ENCODE measurements at places on chromosomes 11 and 22.

- no peak for DNase-seq
Measured at GRCh38 chr11:95991545-95991944, 67.6 kb upstream of the MTMR2 start.

DNA sequence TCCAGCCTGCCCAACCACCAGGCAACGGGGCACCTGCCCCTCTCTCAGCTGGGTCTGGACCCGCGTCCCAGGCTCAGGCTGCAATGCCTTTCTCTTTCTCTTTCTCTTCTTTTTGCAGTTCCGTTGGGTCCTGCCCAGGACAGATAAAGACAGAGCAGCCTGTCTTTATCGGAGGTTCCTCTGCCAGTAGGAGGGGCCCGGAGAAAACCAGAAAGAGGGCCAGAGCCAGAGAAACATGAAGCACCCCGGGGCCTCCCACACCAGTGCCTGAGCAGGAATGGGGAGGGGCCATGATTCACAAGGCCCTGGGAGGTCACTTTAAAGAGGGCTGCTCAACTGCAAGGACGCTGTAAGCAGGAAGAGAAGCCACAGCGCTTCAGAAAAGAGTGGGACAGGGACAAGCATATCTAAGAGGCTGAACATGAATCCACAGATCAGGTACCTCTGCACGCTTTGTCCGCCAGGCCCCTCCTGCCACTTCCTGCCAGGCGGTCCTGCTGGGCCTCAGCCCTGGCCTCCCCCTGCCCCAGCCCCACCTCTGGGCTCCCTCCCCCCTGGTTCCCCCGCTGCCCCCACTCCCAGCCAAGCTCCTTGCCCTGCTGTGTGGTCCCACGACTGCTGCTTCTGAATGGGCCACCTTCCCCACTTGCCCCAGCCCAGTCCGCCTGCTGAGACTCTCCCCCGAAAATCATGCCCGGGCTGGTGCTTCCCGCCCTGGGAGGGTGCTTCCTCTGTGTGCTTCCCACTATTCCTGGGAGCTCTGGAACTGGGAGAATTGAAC lies at the start of gene APOBEC3C:
Gene APOBEC3C (plus strand): TSS at position 316 of the 781 bp plus-strand sequence. CDS start 106 bp downstream, at position 422.
- peak; percentile 69 for DNase-seq

GRCh38 chr11:44221992-44222391 lies 87.9 kb downstream of the ALX4 start:
- DNase-seq: no peak

- no peak for DNase-seq
Measured at GRCh38 chr11:6576471-6577373, 26.7 kb downstream of the RRP8 start.

GRCh38 chr22:28435140-28435768 lies 244.4 kb downstream of the TTC28 start:
- no peak for DNase-seq

DNA sequence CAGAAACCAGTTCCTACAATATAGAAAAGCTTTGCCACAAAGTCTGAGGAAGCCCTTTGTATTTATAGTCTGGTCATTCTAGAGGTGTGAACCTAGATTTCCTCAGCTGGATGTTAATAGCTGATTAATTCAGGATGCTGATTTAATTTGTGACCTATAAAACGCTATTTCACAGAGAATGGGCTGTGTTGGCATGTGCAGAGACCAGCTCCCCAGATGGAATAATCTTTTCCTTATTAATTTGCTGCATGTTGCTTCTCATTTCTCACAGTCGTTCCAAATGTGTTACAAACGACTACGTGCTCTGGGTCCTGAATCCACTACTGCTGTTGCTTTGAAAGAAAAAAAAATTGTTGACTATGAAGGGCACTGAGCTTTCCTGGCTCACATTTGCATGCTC lies 49.3 kb downstream of the BDNF start:
- DNase-seq: no peak

DNA sequence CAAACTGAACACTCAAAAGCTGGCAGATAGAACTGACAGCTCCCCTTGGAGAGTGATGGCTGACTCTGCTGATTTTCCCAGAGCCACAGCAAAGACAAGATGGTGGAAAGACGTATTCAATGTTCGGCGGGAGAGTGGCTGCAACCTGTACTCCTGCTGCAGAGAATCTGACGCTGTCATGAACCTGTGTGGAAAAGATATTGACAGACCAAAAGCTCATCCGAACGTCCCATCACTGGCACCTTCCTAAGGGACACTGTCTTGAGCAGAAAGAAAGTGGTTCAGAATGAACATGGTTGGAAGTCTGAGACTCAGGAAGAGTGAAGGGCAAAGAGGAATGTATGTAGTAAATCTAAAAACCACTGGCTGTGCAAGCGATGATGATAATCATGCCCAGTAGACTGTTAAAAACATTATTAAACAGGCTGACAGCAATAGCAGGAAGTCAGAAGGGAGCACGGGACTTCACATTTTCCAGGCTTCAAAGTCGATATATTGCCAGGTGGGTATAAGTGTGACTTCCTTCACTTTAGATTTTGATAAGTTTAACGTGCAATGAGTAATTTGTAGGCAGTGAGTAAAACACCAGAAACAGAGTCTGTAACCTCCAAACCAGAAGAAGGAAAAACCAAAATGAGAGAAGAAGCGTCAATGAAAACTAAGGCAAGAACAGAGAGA lies 6.2 kb upstream of the IL17REL start:
- peak; percentile 33 for DNase-seq

DNA sequence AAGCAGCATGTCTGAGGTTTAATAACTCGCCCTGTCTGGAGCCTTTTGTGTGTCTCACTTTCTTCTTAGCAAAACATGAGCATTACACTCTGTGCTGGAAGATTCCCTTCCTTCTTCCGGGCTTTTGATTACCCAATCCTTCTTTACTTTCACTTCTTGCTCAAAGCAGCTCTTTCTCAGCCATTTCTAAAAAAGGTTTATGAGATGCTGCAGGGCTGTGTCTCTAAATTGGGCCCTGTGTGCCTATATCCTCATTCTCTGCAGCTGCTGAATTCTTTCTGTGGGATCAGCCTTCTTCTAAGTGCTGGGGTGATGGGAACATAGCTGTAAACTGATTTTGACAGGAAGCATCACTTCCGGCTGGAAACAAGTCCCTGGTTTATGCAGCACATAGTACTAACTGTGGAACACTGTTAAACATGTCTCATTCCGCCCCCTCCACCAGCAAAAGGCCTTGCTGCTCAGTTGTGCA lies 71.8 kb downstream of the PIWIL4 start:
- DNase-seq: no peak

- peak; percentile 38 for DNase-seq
Measured at GRCh38 chr11:68825571-68825970, 16.1 kb downstream of the CPT1A start.

DNA sequence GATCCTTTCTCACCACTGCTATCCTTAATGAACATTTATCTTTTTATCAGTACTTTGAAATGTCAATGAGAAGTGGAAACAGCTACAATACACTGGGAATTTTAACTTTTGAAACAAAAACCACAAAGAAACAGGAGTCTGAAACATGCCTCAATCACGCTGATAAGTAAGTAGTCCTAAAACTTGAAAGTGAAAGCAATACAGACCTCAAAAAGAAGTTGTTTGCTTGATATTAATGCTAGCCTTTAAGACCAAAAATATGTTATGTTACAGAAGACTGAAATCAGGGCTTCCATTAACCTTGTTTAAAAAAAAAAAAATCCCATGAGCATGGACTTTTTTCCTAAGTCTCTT lies 21.3 kb downstream of the PHF21A start:
- no peak for DNase-seq

- DNase-seq: no peak
Measured at GRCh38 chr11:11396301-11397035, 43.4 kb upstream of the CSNK2A3 start.

GRCh38 chr22:46008291-46008690 lies 31.3 kb upstream of the WNT7B start:
- DNase-seq: no peak

- no peak for DNase-seq
Measured at GRCh38 chr22:35517207-35517606, 23.4 kb upstream of the RASD2 start.

GRCh38 chr11:32584921-32585320 lies 1.3 kb downstream of the EIF3M start:
- DNase-seq: no peak

DNA sequence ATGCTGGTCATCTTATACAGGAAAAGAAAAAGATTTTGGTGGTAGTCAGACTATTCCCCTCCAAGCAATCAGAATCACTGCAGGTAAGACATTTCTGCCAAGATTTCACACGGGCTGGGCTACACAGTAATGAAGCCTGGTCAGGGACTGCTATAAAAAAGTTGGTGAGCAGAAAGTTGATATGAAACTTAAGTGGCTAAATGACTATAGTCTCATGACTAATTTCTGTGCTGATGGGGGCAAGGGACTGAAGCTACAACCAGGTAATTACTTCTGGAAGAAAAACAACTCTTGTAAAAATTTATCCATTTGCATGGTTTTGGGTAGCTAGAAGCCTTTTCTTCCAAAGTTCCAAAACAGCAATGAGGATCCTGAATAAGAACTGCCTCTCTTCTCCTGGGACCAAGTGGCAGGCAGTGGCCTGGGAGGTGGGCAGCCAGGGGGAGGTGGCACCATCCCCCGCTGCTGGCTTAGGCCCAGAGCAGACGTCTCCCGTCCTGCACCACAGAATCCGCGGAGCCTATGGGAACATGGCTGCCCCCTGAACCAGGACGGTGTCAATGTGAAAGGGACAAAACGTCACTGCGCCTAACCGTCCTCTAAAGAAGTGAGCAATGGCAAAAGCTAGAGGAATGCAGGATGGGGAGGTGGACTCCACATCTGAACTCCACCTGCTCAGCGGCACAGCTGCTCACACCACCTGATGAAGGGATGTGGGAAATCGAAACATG lies 122.6 kb upstream of the LMO1 start:
- DNase-seq: no peak

DNA sequence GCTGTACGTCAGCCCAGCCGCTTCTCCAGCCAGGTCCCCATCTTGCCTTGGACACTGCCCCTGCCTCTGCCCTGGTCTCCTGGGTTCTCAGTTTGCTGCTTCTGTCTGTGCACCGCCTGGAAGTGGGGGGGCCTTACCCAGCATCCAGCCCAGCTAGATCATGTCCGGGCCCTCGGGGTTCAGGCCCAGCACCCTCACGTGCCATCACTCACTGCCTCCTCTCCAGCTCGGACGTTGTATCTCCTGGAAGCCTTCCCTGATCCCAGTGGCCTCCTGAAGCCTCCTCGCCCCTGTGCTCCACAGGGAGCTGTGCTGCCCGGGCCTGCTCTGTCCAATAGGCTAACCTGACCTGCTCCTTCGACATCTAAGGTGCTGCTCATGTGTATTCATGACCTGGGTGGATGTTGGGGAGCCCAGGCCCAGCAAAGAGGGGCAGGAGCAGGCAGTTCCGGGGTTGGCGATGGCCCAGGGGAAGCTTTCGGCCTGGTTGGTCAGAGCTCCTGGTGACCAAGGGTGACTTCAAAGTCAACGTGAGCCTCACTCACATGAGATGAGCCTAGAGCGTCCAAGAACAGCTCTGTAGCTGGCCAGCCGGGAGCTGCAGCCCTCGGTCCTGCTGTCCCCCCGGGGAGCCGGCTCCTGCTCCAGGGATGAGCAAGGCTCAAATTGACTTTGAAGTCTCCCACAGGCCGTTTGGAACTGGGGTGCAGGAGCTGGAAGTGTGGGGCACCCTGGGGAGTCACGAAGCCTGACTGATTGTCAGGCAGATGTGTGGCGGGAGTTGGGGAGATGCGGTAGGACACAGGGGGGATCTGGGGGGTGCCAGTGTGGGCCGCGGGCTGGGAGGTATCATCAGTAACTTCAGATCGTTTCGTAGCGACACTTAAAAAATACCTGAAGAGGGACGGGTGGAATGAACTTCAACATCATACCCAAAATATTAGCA lies 5.2 kb upstream of the ASCL2 start:
- DNase-seq: no peak

DNA sequence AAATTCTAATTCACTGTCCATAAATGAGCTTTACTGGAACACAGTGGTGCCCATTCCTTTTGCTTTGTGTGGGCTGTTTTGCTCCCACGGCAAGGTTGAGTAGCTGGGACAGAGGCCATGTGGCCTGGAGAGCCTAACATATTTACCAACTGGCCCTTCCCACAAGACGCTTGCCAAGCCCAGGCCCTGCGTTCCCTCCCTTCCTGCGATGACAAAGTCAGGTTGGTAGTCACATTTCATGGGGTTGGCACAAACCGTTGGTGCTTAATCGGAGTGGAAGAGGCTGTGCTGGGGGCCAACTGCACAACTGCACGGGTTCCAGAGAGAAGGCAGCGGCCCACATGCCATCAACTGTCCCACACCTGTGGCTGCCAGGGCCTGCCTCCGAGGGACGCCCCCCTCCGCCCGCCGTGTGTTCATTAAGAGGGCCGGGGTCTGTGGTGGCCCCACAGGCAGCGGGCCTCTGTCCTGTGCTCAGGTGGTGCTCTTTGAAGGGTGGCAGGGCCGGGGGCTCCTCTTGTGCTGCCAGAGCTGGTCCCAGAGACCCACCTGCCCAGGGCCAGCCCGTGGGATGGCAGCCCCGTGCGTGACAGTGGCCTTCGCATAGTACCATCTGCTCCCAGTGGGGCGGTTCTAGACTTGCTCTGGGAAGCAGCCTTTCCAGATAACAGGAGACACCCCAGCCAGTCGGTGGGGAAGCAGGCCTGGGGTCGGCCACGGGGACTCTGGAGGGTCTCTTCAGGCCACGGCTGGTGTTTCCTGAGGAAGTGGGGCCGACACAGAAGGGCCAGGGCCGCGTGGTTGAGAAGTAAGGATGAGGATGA lies 81.5 kb upstream of the CLDN5 start:
- DNase-seq: no peak

GRCh38 chr11:4644233-4644632 lies 451 bp downstream of the OR51E1 start:
- no peak for DNase-seq

DNA sequence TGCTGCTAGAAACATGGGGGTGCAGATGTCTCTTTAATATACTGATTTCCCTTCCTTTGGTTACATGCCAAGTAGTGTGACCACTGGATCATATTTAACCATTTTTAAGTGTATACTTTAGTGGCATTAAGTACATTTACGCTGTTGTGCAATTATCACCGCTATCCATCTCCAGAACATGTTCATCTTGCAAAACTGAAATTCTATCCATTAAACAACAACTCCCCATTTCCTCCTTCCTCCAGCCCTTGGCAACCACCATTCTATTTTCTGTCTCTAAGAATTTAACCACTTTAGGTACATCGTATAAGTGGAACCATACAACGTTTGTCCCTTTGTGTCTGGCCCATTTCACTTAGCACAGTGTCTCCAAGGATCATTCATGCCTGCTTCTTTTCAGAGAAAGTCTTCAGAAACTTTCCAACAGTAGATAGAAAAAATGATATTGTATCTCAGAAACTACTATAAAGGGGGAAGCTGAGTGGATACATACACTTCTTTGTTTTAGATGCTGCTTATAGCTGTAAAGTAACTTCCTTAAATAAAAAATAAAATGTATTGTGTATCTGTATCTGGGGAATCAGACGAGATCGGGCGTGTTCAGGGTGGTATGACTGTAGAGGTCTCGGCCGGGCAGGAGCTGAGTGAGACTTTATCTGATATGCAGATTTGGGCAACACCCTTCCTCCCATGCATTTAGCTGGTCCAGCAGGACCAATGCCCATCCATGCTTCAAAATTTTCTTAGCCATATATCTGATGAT lies 44.6 kb upstream of the ZBED5 start:
- no peak for DNase-seq
